ENCODE measurements at places on chromosomes 11 and 22.

DNA sequence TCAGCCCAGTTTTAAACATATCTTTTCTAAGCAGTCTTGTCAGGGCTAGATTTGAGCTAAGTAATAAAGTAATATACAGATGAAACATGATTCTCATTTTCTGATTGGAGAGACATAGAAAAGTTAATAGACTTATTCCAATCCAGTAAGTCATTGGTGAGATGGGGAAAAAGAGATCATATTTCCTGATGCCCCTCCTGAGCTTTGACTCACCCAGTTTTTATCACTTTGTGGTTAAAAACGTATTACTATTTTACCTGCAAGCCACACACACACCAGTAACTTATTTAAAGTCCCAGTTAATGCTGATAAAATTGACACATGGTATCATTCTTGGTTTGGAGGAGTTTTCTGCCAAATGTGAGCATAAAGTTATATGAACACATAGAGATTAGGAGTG, 306.8 kb downstream of the CADM1 start:
- no peak for DNase-seq

DNA sequence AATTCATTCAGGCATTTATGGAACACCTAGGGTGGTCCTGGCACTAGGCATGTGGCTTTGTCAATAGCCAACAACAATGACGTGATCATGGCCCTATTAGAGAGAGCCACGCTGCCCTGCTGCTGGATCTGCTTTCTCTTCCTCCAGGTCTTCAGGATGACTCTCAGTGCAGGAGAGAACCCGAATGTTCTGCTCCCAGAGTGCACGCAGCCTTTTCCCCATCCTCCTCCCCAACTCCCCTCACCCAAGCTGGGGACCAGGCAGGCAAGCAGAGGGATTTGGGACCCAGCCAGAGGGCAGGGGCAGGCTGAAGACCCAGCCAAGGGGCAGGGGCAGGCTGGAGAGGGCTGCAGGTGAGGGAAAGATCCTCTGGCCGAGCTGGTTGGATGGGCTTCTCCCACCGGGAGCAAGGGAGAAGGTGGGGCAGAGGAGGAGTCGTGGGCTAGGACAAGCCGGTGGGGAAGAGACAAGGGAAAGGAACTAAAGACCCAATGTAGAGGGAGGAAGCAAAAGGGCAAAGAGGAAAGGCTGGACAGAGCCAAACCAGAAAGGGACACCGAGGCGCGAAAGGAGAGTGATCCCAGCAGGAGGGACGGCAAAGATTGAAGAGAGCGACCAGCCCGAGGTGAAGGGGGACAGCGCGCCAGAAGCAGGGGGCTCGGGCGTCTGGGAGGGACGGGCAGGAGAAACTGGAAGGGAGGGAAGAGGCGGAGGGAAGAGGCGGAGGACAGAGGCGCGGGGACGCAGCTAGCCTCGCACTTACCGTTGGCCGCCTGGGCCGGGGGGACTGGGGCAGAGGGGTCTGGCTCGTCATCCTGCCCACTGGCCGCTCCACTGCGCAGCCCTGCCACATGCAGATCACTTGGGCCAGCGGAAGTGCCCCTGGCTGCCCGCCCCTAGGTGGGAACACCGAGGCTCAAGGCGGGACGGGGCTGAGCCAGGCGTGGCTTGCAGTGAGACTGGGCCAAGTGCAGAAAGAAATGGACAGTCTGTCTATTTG, at the start of gene KCTD14:
Gene KCTD14, minus strand, starts transcription at position 880 of the 1,000 bp plus-strand sequence. Its CDS starts 27 bp downstream, at position 853.
- DNase-seq: no peak

DNA sequence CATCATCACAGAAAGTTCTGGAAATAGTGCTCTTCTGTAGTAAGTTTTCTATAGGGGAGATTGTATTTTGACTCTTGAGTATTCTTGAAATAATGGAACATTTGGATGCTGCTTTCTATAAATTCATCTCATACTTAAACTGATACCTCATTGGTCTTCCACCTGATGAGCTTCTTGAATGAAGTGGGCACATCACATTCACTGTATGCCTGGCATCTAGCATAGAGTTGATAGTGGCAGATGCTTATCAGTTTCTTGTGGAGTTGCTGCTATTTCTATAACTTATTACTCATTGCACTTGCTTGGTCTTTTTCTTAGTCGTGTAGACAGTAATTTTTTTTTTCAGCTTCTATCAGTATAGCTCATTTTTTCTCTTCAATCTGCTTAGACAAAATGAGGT, 5.4 kb downstream of the ATXN10 start:
- DNase-seq: no peak

DNA sequence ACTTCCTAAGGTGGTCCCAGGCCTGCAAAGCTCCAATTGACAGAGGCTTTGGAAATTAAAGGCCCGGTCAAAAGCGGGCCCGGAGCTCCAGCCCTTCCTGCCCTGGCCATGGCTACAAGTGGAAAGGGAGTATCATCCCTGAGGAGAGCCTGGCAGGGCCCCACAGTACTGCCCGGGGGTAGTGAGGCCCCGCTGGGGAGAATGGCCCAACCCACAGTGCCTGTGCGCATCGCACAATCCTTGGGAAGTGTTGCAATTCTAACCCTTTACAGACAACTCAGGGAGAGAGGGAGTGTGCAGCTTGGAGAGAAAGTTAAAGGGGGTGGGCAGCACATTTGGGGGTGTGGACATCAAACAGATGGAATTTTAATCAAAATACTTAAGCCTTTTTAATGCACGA, 3.6 kb downstream of the CACNG2 start:
- DNase-seq: no peak

DNA sequence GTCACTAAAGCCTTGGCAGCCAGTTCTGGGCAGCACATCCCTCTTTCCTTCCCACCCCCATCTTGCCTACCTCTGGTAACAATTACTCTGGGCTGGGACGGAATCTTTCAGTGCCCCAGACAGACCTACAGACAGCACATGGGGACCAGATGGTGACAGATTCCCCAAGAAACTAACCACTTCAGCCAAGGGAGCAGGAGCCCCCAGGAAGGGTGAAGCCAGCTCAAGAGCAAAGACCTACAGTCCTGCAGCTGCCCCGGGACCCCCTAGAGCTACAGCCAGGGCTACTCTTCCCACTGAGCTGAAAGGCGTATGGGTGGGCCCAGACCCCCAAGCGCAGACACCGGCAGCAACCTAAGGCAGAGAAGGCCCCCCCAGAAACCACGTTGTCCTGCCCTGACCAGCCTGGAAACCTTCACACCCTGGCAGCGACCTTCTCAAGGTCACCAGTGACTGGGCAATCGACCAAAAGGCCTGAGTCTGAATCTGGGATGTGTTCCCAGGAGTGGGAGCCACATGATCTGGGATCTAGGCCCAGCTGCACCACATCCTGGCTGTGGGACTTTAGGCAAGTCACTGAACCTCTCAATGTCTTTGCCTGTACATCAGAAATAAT, 65.8 kb downstream of the LRRC32 start:
- no peak for DNase-seq

DNA sequence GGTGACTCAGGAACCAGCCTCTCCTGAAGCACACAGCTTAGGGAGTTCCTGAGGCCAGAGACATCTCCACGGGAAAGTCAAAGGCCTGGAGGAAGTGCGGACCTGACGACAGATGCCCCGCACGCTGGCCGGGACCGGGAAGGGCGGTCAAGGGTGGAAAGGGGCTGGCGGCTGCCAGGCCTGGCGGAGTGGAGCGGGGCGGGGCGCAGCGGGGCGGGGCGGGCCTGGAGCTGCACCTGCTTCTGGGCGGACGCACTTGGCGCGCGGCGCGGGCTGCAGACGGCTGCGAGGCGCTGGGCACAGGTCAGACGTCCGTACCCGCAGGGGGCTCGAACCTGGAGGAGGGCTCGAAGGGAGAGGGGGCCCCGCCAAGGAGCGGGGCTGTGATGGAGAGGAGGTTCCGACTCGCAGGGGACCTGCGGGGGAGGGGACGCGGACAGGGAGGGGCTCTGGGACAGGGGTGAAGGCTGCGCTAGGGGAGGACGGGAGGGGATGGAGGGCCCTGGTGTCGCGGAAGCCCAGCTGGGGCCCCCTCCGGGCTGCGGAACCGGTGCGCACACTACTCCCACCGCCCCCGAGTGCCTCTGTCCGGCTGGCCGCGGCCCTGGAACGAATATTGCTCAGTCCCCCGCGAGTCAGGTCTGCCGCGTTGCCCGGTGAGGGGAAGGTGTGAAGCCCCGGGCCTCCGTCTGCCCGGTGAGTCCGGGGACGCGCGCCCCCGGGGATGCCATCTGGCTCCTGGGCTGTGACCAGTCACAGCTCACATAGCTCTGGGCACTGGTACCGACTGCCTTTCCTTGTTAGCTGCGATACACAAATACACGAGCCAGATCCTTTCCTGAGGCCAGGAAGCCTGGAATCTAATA, at the start of gene TMEM45B:
Gene TMEM45B, plus strand, starts transcription at position 253 of the 866 bp plus-strand sequence. CDS start 36,635 bp downstream, outside the sequence.
- DNase-seq: no peak

All from neuronal stem cell (in vitro differentiated cells).